ENCODE measurements at places on chromosomes 7 and 10.

- DNase-seq, result peak; percentile 91
These were observed 20.0 kb downstream of the LRRD1 start for GRCh38 chr7:92158660-92159575.

DNA sequence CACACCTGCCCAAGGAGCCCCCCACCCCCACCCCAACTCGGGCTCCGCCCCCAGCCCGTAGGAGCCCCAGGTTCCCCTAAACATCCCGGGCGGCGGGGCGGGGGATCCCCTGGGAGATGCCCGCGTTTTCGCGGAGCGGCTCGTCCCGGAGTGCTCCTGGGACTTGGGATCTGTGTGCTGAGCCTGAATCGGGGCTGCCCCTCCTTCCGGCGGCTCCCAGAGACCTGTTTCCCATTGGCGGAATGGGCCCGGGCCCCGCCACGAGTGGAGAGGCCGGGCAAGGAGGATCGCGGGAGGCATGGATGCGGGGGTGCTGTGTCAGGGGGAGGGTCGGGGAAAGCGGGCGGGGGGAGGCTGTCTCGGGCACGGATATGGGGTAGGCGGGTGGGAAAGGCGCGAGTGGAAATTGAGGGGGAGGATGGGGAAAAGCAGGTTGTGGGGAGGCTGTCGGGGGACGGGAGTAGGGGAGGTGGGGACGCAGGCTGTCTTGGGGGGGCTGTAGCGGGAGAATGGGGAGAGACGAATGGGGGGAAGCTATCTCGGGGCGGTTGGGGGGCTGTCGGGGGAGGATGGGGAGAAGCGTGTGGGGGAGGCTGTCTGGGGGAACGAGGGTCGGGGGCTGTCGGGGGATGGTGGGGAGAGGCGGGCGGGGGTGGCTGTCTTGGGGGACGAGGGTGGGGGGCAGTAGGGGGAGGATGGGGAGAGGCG is 572 bp upstream of the BHLHA15 start:
- no peak for DNase-seq

DNA sequence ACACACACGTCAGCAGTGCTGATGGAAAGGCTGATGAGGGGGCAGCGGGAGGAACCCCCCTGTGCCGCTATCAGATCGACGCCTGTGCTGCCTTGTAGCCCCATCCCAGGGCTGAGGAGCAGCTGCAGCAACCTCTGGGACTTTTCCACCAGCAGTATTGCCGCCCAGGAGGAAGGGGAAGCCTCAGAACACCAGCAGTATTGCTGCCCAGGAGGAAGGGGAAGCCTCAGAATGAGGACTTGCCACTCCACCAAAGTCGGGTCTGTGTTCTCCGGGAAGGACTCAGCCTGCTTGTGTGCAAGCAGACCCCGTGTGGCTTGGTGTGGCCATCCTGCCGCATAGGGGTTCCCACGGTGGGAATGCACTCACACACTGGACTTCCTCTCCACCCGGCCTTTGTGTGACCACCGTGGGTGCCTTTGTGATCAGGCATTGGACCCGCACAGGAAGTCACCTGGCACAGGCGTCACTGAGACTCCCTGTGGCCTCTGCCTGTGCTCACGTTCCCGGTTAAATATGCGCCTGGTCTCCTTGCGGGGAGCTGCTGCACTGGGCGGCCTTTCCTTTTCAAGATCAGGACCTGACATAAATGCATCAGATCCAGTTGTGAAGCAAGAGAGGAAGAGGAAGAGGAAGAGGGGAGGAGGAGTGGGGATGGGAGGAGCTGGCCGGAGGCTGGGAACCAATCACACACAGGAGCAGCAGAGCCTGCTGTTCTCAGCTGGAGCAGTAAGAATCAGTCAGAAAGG is 248.5 kb downstream of the DNAJB6 start:
- no peak for DNase-seq

DNA sequence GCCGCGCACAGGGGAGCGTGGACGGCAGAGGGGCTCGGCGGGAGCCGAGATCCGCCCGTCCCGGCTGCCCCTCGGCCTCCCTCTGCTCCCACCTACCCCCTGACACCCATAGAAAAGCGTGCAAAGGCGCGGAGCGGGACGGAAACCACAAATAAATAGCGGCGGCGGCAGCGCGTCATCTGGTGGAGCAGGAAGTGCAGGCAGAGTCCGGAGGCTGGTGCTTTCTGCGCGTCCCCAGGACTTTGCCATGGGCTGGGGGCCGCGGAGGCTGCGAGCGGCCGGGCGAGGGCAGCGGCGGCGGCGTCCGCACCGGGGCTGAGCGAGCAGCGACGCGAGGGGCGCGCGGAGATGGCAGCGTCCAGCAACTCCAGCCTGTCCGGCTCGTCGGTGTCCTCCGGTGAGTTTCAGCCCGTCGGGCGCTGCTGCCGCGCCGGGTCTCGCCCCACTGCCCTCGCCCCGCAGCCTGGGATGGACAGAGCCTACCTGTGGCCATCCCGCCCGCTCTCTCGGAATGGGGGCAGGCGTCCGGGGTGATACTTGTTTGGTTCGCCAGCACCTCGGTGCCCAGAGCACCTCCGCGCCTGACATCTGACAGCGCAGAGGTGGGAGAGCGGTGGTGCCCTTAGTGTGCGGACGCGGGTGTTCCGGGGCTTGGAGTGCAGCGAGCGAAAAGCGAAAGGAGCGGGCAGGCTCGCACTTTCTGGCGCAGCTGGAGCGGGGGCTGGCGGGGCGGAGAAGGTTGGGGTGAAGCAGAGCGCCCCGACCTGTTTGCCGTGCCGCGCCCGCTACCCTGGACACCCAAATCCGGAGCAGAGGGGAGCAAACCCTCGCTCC is at the start of gene CHN2:
Gene CHN2, plus strand, starts transcription at position 182 of the 834 bp plus-strand sequence.
- DNase-seq, result peak; percentile 26

DNA sequence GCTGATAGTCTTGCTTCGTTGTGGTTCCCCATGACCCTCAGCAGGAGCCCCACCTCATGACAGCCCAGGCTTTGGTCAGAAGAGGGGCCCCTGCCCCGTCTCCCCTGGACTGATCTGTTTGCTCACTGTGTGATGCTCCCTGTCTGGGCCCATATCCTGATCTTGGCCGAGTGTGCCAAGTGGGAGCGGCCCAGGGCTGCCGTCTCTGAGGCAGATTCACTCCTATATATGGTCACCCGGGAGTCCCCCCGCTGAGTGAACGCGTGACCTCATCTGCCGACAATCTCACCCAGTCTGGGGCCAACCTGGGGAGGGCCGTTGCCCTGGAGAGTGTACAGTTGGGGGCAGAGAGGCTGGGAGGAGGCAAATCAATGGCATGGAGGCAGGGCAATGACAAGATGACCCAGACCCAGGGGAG is 34.5 kb downstream of the PPIF start:
- peak; percentile 63 for DNase-seq

DNA sequence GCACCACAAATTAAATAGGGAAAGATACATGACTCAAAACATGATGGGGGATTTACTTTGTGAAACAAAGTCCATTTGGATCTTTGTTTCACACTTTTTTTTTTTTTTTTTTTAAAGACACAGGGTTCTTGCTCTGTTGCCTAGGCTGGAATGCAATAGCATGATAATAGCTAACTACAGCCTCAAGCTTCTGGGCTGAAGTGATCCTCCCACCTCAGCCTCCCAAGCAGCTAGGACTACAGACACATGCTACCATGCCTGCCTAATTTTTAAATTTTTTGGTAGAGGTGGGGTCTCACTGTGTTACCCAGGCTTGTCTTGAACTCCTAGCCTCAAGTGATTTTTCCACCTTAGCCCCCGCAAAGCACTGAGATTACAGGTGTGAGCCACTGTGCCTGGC is 172.6 kb upstream of the KLF14 start:
- no peak for DNase-seq

DNA sequence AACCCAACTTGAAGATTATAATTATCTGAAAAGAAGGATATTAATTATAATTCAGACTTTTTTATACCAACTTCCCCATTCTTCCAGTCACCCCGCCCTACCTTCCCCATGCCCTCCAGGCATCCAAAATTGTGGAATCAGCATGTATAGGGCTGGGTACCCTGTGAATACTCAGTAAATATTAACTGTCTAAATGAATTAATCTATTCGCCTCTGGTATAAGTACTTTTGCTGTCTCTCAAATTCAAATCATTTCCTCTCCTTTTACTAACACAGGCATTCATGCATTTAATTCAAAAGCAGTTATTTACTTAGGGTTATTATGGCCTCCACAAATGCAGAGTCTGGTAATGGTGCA is 26.5 kb upstream of the GOT1 start:
- no peak for DNase-seq

DNA sequence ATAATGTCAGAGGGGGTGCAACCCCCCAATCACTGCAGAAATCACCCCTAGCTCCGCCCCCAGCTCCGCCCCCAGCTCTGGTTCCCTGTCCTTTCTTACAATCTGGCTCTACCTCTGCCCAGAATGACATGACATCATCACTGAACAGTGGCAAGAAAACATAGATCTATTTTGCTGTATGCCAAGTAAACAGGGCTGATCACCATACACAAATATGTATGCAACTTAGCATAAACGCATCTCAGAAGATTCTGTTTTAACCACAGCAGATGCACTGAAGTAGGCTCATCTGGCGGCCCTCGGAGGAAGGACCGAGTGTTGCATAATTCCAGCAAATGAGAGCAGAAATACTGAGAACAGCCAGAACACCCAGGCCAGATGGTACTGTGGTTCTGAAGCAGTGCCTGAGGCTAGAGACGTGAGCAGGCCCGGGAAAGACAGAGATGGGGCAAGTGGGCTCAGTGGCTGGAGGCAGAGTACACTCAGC is 293.3 kb upstream of the KLF14 start:
- DNase-seq, result peak; percentile 78

DNA sequence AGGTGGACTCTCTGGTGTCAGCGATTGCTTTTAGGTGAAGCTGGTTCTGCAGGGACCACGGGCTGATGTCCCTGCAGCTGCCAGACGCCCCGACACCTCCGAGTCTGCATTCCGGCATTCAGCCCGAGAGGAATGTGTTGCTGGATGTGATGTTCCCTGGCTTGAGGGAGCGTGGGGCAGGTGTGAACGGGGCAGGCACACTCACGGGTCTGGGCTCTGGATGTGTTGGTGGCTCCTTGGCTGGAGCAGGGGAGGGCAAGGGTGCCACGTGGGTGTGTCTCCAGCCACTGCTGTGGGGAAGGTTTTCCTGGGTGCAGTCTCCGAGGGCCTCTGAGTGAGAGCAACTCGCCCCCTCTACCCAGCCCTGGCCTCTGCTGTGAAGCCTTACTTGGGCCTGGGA is 140.5 kb downstream of the CAMK1D start:
- no peak for DNase-seq

GRCh38 chr7:104008107-104008506 is 18.6 kb upstream of the RELN start:
- no peak for DNase-seq

DNA sequence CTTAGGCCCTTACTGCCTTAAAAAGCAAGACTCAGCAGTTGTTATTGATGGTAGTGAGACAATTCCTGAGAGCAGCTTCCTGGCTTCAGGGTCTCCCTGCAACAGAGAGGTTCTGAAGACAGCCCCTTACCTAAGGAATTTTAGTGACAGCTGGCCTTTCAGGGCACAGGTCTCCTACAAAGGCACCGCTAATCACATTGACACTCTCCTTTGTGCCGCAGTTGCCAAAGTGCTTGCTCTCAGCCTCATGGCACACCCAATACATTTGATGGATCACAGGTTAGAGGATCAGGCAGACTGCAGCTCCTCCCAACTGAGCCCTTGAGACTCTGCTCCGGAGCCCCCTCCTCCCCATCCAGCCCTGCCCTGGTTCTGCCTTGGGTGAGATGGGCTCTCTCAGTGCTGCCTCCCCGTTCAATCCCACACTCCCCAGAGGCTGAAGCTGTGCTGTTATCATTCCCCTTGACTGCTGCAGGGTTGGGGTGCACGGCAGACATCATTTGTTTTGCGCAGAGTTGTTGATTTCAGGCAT is 198.2 kb downstream of the EMX2 start:
- no peak for DNase-seq

DNA sequence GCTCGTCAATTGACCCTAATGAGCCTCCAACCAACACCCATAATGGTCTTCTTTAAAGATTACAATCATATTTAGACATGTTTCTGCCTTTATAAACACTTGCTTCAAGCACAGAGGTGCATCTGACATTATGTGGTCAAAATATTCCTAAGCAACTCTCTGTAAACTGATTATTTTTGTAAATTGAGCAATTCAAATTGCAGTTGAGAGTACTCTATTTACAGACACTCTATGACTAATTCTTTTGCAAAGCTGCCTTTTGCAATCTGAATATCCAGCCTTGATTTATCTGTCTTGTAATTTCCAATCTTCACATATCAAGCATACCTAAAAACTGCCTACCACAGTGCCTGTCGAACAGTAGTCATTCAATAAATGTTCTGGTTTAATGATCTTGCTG is 112.0 kb downstream of the PDE1C start:
- peak; percentile 33 for DNase-seq

DNA sequence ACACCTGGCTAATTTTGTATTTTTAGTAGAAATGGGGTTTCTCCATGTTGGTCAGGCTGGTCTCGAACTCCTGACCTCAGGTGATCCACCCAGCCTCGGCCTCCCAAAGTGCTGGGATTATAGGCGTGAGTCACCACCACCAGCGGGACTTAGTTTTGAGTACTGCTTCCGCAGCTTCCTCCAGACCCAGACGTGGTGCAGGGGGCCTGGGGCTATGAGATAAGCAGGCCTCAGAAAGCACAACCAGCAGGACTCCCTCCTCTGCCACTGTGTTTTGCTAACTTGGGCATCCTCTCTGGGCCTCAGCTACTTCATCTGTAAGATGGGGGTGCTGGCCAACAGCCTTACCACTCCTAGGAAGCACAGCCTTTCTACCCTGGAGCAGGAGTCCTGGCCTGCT is 37.8 kb downstream of the GOLGA7B start:
- no peak for DNase-seq
